ENCODE measurements at places on chromosomes 11 and 22.

GRCh38 chr11:13055200-13055599, 46.1 kb downstream of the RASSF10 start:
- DNase-seq: no peak

DNA sequence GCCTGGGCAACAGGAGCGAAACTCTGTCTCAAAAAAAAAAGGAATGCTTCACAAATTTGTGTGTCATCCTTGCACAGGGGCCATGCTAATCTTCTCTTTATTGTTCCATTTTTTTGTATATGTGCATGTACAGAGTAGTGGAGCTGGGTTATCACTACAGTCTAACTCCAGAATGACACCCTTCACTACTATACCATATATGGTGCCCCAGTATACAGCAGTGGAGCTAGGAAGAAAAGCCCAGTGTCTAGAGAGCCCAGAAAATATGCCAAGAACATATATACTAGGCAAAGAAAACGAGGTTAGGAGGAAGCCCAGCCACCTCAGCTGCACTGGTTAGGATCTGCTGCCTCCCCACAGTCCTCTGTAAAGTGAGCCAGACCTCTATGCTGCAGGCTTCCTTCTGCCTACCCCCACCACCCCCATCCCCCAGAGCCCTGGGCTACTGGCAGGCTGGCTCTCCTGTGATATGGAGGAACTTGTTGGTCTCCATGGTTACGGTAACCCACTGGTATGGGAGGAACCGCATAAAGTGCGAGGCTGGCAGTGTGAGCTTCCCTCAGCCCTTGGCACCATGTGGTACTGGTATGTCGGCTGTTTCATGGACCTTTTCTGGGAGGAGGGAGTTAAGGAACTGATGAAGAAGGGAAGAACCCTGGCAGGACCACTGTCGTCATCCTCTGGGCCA, 34.3 kb downstream of the RCOR2 start:
- no peak for DNase-seq

GRCh38 chr22:22989856-22990255, 80.5 kb upstream of the GNAZ start:
- DNase-seq: no peak

- DNase-seq: no peak
Measured at GRCh38 chr22:41237707-41238569, 2.8 kb downstream of the CHADL start.

- no peak for DNase-seq
Measured at GRCh38 chr11:115181538-115181937, 322.7 kb downstream of the CADM1 start.

DNA sequence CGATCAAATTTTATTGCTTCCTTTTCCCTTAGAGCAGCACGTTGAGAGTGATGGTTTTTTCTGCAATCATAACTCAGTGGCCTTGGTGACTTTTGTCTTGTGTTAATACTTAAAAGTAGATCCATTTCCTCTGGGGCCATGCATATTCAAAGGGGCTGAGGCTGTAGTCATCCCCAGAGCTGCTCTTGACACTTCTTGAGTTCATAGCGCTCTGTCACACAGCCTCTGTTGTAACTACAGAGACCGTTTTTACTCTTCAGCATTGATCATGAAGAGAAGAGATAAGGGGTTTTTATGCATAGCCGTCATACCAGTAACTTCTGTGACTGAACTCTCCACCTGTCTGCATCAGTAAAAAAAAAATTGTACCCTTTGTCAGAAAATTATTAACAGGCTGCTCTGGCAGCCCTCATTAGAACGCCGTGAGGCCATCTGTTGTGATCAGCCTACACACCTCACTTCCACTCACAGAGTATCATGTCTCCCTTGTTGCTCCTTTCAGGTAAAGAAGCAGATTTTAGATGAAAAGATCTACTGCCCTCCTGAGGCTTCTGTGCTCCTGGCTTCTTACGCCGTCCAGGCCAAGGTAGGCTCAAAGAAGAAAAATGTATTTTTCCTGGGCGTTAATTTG, 38.4 kb downstream of the NF2 start:
- DNase-seq: no peak

GRCh38 chr22:42376711-42377554, 55.3 kb downstream of the NFAM1 start:
- no peak for DNase-seq

- DNase-seq: no peak
Measured at GRCh38 chr22:42346722-42347121, 76.3 kb upstream of the TCF20 start.

- no peak for DNase-seq
Measured at GRCh38 chr11:3861683-3862082, 6.2 kb downstream of the STIM1 start.

- DNase-seq: no peak
Measured at GRCh38 chr11:6415797-6416196, 3.1 kb downstream of the APBB1 start.

- DNase-seq: no peak
Measured at GRCh38 chr11:122691549-122692150, 36.1 kb downstream of the UBASH3B start.

DNA sequence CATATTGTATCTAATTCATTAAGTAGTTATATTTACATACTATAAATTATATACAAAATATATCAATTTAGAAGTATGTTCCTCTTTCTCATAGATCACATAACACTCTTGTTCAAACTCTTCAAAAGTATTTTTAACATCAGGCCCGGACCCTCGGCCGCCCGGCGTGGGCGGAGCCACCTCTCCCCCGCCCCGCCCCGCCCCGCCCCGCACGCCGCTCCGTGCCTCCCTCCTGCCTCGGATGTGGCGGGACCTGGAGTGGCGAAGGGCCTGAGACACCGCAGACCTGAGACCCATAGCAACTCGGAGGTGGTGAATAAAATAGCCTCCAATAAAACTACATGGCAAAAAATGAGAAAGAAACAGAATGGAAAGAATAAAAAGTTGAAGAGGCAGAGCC, 105.9 kb upstream of the BDNF start:
- no peak for DNase-seq

GRCh38 chr11:35927682-35928081, 16.2 kb upstream of the LDLRAD3 start:
- DNase-seq: no peak

DNA sequence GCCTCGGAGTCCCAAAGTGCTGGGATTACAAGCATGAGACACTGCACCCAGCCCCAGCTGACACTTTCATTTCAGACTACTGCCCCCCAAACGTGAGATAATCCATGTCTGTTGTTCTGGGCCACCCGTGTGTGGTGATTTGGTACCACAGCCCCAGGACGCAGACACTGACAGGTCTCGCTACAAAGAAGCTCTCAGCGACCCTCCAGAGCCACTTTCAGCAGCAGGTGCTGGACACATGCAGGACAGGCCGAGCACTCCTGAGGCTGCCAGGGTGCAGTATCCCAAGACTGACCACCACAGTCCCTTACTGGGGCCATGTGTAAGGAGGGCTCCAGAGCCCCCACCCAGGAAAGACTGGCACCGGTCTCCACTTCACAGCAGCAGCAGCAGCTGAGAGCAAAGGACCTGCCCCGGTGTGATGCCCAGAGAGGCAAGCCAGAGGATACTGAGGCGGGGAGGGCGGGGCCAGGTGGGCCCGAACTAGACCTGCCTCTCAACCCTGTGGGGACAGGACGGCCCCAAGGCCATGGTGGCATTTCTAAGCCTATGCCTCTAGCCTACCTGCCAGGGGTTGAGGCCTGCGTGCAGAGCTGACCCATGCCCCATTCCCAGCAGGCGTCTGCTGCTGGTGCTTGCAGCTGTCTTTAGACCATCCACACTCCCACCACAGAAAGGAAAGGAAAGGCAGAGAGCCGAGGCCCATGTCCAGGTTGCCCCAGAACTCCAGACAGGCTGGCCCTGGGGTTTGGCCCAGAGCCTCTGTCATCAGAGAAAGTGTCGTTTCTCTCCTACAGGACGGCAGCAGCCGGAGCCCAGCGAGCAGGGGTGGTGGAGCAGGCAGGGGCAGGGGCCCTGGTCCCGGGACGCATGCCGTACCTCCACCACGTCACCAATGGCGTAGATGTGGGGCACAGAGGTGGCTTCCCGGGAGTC, 28.0 kb upstream of the GNB1L start:
- DNase-seq: no peak

GRCh38 chr11:3096909-3097530, 39.8 kb upstream of the CARS1 start:
- DNase-seq: no peak

DNA sequence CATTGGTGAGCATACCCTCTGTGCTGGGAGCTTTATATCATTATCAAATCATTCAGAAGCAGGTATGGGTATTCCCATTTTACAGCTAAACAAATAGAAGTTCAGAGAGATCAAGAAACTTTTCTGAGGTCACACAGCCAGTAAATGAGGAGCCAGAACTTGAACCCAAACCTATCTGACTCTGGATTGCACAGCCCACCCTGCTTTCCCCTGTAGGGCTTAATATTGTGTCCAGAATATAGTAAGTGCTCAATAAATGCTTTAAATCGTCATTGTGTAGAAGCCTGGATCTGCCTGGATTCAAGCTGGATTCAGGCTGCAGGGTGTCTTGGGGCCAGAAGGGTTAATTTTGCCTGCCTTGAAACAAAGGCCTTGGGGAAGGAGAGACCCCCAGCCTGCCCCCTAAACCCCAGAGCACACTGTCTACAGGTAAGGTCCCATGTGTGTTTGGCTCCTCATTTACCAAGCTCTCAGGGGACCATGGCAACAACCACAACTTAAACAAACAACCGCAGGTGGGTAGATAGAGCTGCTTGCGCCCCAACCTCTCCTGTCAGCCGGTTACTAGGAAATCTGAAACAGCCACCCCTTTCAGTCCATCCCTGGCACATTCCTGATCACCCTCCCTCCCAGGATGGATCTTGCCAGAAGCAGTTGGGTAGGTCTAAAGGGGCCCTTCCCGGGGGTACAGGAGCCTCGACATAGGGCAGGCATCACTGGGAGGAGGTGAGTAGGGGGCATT, 3.0 kb upstream of the SEC14L3 start:
- no peak for DNase-seq

DNA sequence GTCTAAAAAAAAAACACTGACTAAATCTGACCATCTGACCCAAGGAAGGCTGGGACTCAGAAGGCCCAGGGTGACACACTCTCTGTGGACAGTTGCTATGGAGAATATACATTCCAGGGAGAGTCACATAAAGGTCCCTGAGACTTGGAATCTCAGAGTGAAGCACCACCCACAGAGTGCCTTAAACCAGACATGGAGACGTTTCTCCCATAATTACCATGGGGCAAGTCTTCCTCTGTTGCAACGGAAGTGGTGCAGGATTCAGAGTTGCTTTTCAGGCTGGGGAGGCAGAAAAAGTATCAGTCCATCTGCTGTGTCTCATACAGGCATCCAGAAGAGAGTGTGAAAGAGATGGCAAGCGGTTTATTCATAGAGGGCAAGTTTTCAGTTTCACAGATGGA, 58.7 kb upstream of the SLN start:
- DNase-seq: no peak

DNA sequence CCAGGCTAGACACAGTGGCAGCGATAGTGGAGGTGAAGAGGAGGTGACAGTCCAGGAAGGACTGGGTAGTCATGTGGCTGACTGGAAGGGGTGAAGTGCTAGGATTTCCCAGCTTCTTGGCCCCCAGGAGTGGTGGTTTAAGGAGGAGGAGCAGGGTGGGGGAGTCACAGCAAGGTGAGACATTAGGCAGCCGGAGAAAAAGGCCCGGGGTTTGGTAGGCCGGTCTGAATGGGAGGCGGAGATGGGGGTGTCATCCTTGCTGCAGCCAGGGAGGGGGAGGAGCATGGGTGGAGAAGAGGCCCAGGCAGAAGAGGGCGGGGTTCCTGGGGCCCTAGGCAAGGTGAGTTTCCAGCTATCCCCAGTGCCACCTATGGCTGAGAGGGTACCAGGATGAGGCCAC, 6.1 kb downstream of the SIPA1 start:
- no peak for DNase-seq

DNA sequence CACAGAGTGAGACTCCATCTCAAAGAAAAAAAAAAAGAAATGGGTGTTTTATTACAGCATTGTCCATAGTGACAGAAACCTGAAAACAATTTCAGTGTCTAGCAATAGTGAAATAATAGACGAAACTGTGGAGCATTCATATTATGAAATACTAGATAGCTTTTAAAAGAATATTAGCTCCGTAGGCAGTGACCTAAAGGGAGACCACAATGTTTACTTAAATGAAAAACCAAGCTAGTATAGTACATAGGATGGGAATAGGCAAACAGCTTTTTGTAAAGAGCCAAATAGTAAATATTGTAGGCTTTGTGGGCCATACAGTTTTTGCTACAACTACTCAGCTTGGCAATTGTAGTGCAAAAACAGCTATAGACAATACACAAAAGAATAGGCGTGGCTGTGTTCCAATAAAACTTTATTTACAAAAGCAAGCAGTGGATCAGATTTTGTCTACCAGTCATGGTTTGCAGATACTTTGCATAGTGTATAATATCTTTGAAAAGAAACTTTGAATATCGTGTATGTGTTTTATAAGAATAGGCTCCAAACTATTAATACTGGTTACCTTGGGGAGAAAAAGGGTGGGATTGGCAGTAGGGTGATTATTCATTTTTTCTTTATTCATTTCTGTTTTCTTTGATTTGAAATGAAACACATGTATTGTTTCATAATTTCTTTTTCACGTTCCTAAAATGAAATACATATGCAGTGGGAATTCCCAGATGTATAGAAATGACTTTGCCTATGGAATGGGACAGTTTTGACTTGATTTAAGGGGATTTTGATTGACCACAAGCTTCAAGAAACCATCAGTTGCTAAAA, 50.7 kb downstream of the PRR5L start:
- DNase-seq: no peak

- peak; percentile 13 for DNase-seq
Measured at GRCh38 chr22:22770280-22770871, 117.2 kb upstream of the IGLL5 start.

DNA sequence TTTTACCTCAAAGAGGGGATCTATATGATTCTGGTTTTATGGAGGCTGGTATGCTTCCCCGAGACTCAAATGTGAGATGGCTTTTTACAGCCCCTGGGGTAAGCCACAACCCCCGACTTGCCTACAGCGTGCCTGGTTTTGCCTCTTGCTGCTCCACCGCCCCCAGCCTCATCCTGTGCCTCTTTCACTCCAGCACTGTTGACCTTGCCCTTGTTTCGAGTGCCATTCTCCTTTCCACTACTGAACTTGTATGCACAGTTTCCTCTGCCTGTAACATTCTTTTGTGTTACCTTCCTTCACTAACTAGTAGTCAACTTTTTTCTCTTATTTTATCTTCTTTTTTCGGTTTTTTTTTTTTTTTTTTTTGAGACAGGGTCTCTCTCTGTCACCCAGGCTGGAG, 219.0 kb upstream of the ZBED5 start:
- DNase-seq: no peak

GRCh38 chr11:62398011-62398994, 20.5 kb upstream of the SCGB1A1 start:
- DNase-seq: peak; percentile 32

DNA sequence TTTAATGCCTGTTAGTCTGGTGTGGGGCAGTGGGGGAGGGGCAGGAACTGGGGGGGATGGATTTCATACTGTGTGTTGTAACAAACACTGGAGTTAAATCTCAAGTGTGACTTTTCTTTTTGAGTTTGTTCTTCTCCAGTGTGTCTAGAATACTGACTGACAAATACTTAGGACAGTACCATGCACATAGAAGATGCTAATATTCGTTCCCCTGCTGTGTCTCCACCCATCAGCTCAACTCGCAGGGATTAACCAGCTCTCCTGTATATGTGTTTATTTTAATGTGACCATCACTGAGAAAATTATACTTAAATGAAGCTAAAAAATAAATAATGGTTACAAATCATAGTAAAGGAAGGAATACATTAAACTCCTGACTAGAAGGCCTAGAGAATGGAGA, 150.9 kb upstream of the E2F8 start:
- DNase-seq: no peak

GRCh38 chr11:132142121-132142520, 771.7 kb downstream of the NTM start:
- no peak for DNase-seq

Measured in HTR-8/SVneo (cell line).